ENCODE measurements at places on chromosomes 1 and 21.

GRCh38 chr1:246724016-246724730, at the start of gene SCCPDH:
SCCPDH (plus strand) TSS chr1:246724409; CDS start chr1:246724423, 14 bp downstream.
- DNase-seq: peak; percentile 67

GRCh38 chr1:209554761-209555611, 28.5 kb upstream of the CAMK1G start:
- DNase-seq: no peak

- no peak for DNase-seq
Observed at GRCh38 chr1:15628003-15628402, 10.7 kb downstream of the DDI2 start.

DNA sequence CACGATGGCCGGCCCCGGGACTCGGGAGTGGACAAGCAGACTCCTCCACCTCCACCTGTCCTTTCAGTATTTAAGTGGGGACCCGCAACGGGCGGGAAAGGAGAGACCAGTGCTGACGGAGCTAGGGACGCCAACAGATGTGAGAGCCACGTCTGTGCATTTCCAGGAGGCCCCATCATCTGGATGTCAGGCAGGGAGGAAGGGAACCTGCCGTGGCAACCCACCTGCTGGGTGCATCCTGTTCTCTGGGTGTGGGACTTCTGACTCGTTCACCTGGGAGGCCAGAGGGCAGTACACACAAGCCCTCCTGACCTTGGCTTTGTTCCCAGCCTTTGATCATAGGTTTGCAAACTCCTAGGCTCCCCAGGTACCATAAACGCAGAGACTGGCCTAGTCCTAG, 5.6 kb upstream of the PCBP3 start:
- no peak for DNase-seq

DNA sequence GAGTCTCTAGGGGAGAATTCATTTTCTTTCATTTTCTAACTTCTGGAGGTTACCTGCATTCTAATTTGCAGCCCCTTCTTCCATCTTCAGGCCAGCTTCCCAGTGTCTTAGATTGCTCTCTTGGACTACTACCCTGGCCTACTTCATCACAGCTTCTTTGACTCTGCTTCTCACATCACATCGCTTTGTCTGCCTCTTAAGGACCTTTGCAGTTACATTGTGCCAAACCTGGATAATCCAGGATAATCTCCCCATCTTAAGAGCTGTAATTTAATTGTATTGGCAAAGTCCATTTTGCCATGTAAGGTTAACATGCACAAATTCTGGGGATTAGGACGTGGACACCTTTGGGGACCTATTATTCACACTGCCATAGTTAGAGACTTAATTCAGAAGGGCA, 18.4 kb downstream of the RNF2 start:
- DNase-seq: no peak

DNA sequence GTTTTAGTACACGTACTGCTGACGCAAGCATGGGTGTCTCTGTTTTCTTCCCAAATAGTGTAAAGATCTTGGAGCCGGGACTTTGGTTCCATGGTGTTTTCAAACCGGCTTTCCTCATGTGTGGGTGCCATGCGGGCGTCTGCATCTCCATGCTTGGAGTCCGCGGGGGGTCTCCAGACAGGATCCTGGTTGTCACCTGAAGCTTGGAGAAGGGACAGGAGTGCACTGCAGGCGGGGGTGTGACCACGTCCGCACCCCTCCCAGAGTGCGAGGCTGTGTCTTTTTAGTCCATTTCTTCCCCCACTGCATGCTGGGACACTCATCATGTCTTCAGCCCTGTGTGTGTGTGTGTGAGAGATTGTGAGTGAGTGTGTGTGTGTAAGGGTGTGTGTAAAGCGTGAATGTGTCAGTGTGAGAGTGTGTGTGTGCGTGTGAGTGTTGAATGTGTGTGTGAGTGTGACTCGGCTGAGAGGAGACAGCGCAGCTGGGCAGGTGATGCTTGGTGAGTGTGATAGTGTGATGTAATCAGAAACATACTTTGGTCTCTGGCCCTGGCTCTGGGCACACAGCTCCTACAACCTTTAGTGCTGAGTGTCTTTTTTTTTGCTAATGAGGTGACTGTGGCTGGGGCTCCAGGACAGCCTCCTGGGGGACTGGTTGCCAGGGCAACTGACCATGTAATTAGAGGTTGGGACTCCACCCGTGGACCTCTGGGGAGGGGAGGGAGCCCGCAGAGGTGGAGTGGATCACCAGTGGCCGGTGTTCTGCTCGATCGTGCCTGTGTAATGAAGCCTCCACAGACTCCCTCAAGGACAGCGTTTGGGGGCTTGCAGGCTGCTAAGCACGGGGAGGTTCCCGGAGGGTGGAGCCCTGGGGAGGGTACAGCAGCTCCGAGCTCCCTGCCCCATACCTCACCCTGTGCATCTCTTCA, 55.1 kb downstream of the AGPAT3 start:
- no peak for DNase-seq

DNA sequence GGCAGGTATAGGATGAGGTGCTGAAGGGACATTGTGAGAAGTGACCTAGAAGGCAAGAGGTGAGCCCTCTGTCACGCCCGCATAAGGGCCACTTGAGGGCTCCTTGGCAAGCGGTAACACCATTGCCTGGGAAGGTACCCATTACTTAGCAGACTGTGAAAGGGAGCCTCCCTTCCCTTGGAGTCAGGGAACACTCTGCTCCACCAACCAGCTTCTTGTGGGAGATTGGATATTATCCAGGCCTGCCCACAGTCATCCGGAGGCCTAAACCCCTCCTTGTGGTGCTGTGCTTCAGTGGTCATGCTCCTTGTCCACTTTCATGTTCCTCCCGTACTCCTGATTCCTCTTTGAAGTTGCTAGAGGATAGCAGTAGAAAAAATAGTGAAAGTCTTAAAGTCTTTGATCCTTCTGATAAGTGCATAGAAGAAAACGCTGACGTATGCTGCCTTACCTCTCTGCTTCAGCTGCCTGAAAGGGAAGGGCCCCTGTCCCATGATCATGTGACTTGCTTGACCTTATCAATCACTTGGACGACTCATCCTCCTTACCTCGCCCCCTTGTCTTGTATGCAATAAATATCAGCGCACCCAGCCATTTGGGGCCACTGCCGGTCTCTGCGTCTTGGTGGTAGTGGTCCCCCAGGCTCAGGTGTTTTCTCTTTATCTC, 16.0 kb downstream of the RBBP4 start:
- no peak for DNase-seq

DNA sequence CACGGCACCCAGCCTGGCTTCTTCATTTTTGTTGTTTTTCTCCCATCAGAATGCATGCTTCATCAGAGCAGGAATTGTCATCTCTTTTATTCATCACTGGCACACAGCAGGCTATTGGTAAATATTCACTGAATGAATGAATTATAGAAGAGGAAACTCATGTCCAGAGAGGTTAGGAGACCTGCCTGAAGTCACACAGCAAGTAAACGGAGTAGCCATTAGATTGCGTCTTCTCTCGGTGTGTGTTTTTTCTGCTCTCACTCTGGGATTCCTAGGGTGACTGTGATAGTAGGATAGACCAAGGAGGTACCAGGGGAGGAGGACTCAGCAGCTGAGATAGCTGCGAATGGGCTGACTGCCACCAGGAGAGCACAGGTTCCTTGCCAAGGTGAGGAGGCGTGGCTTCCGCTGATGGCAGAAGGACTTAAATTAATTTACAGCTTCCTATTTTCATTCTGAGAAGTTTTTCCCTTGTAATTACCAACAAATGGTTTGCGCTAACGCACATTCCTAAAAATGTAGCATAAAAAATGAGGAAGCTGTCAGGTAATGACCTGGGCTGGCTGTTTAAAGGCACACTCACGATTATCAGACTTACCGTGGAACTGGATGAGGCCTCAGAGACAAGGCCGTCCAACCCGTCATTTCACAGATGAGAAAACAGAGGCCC, 4.5 kb upstream of the NCMAP start:
- no peak for DNase-seq

DNA sequence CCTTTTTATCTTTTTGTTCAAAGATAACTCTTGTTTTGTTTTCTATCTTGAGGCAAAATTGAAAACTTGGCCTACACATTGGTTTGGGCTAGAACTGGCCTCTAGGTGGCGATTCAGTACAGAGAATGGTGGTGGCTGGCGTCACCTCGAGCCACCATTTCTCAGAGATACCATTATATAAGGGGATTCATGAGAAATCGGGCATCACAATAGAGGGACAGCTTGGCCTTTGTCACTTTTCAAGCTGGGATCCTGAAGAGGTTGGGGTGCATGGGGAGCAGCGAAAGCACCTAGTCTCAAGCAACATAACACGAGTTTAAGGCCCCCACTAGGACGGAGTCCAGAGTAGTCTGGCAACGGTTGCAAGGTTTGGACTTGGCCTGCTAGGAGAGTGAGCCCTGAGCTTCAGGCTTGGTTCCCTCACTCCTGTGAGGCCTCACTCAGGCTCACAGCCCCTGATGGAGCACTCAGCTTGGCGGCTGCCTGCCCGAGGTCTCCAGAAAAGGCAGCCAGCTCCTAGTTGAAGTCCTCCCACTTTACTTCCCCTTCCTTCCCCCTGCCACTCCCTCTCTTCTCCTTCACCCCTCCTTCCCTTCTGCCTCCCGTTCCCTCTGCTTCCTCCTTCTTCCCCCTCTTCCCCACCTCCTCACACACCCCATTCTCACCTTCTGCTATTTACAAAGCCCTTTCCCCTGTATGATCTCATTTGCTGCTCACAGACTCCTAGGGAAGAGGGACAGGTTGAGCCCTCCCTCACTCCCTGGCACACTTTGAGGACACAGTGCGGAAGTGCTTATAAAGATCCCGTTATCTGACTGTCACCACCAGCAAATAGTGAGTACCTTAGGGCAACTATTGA, 67.8 kb downstream of the LRIG2 start:
- peak; percentile 64 for DNase-seq

DNA sequence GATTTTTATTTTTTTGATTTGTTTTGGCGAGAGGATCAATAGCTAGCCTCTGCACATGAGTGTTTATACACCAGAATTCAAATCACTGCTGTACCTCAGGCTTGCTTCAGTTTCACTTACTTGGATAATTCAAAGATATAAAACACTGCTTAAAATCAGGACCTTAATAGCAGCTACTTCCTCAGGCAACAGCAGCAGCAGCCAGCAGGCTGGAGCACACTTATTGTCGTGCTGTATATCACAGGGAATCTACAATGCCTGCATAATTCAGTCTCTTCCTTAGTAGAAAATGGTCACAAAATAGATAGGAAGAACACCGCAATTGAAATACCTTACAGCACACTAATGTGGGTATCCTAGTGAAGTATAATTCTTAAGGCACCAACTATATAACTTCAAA, 497.3 kb downstream of the NEGR1 start:
- DNase-seq: no peak

DNA sequence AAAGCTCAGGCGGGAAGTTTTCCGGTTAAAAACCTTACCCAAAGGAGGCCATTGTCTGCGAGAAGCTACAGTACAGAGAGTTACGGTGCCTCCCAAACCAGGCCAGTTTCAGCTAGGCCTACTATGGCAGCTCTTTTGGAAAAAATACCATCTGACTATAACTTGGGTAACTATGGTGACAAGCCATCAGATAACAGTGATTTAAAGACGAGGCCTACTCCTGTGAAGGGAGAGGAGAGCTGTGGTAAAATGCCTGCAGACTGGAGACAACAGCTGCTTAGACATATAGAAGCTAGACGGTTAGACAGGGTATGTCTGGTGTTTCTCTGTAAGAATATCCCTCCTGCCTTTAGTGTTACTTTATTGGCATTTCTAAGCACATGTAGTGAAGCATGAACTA, 165.9 kb downstream of the LRRC40 start:
- DNase-seq: no peak

- DNase-seq: no peak
Observed at GRCh38 chr21:46095083-46095719, 2.7 kb upstream of the COL6A2 start.

DNA sequence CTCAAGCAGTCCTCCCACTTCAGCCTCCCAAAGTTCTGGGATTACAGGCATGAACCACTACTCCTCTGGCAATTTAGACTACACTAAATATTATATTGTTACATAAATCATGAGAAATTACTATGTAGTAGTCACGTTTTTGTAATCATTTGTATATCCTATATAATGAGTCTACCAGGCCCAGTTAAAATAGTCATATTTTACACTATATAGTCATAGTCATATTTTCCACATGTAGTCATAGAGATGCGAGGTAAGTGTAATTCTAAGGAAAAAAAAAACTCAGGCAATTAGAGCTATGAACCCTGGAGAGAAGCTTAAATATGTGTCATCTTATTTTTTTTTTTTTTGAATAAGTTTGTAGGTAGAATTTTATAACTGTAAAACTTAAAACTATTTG, 90.0 kb downstream of the FNBP1L start:
- DNase-seq: no peak

DNA sequence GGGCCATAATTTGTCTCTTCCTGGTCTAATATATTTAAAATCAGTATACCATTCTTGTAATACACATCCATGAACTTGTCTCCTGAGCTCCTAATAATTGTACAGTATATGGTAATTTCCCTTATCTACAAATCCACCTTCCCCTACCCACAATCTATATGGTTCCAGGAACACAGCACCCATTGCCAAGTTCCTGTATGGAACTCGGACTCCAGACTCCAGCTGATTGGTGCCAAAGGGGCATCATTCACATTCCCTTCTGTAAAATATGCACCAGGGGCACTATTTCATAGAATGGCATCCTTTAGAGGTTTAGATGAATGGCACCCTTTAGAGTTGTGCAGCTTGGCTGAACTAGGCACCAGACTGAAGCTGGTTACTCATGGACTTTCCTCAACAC, 58.8 kb upstream of the ZSWIM5 start:
- no peak for DNase-seq

GRCh38 chr1:10538646-10539355, 64.1 kb downstream of the PEX14 start:
- DNase-seq: no peak

DNA sequence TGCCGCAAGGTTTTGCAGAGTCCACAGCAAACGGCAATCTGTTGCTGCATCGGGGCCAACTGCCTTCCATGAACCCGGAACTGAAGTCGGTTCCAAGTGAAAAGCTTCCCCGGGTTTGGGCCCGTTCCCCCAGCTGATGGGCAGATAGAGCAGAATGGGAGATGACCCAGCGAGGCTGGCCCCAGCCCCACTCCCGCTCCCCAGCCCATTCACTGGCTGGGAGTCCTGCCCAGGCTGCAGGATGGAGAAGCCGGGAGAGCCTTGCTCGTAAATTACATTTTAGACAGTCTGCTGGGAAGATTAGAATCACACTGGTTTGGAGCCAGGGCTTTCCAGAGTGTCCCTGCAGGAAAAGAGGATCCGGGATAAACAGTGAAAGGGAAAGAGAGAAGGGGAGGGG, 31.6 kb upstream of the PAX7 start:
- no peak for DNase-seq

DNA sequence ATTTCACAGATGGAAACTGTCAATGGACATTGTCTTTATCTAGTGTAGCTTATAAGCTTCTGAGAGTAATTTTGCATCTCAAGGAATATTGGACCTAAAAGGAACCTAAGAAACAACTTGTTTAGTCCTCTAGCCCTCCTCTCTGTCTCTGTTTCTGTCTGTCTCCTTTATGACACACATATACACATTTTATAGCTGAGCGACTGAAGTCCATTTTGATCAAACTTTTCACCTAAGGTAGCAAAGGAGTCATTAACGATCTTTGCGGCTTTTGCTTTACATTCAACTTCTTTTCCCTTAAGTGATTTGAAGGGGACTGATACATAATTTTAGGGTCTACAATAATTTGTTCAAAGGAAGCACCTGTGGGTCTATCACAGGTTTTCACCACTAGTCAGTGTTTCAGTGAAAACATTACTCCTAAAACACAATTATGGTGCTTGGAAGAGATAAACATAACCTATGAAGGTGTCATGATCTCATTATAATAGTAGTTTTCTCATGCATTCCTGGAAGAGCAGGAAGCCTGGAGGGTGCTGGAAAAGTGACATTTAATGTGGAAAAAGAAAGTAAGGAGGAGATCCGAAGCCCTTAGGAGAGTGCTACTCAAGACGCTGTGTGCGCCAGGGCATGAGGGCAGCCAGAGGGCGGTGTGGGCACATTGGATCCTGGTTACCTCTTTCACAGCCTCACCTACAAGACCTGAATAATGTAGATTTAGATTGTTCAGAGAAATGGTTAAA, 248.6 kb downstream of the DNM3 start:
- DNase-seq: peak; percentile 14
